ENCODE measurements at places on chromosomes 16 and 17. TPM values are rescaled to one million over a fixed set of nuclear protein-coding genes. Genes with fewer than 3 reads are reported as not detected.

- no peak for DNase-seq
These were observed 69.6 kb upstream of the ATP2A3 start for GRCh38 chr17:4033751-4034251.

- DNase-seq: no peak
These were observed 352.9 kb downstream of the TMEM114 start for GRCh38 chr16:8237452-8237851.

The CDH1 gene
- total RNA-seq: not detected

DNA sequence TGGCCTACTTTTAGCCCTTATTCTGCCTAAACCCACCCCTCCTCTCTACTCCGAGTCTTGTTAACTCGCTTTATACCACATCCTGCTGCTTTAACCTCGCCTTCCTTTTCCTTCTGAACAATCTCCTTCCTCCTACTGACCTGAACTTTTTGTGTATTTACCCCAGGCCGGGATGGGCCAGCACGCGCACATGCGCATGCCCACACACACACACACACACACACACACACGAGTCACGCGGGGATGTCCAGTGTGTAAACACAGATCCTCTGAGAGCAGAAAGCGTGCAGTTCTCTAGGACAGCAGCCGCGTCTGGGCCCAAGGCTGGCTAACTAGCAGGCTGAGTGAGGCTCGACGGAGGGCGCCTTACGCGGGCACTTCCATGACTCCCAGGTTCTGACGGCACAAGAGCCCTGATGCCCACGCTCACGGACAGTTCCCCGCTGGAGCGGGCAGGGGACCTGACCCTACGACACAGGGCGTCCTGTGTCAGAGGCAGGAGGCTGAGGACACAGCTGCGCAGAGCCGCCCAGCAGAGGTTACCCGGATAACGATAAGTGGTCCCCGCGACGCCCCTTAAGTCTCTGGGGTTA, 610 bp downstream of the PIK3R5 start:
- no peak for DNase-seq

DNA sequence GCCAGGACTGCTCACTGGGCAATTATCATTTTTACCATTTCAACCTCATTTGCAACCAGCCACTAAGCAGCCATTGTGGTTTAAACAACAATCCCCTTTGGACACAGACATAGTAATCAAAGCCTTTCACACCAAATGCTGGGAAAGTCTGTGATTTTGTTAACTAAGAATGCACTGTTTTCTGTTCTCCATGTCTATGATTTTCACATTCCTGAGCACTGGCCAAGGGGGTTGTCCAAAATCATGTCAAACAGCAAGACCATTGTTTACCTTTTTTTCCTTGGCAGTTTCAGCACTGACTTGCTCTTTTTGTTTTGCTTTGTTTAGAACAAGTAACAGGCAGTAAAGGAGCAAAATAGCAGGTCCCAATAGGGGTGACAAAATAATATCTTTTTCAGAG, 106.3 kb upstream of the SIAH1 start:
- no peak for DNase-seq

The FOXN1 gene
- not detected for total RNA-seq
